NCI-H526 treated with DMSO at 0.1 percent for 48 hours (cell line): ENCODE measurements at places on chromosomes 3 and 15.

DNA sequence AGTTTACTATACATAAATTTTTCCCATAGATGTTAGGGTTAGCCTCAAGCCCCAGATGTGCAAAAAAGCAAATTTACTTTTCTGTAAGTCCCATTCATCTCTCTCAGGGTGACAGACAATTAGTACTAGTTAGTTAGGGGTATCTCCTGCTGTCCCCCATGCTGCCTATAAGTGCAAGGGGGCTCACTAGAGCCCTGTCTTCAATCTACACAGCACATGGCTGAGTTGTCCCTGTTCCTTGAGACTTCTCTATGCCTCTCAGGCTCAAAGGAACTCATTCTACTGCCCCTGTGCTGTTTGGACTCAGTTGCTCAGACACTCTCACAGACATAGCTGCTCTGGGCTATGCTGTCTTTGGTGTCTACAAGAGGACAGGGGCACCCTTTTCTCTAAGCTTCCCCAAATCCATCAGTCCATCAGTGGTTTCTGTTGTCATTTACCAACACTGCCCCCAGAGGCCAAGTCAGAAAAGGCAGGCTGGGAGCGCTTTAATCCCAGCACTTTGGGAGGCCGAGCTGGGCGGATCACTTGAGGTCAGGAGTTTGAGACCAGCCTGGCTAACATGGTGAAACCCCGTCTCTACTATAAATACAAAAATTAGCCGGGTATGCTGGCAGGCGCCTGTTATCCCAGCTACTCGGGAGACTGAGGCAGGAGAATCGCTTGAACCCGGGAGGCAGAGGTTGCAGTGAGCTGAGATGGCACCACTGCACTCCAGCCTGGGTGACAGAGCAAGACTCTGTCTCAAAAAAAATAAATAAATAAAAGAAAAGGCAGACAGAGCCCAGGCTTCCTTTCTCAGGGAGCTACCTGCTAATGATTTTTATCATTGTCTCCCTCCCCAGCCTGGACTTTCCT, 31.4 kb upstream of the PRTG start:
- no peak for DNase-seq

GRCh38 chr15:88185584-88185983, 71.0 kb downstream of the NTRK3 start:
- DNase-seq = no peak

DNA sequence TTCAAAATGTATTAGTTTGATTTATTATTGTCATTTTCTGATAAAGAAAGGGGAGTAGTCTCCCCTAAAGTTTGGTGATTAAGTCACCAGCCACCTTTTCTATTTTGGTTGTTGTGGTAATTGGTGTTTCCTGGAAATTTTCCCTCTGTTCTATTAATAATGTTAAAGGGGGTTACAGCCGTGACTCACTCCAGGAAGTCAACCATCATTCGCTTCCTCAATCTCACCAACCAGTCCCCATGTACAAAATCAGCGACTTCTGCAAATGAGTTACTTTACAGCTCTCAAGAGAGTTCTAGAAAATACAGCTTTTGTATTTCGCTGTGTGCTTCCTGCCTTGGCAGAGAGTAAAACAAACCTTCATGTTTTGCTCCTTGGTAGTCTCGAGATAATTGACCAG, 285.1 kb downstream of the LPP start:
- DNase-seq = no peak

DNA sequence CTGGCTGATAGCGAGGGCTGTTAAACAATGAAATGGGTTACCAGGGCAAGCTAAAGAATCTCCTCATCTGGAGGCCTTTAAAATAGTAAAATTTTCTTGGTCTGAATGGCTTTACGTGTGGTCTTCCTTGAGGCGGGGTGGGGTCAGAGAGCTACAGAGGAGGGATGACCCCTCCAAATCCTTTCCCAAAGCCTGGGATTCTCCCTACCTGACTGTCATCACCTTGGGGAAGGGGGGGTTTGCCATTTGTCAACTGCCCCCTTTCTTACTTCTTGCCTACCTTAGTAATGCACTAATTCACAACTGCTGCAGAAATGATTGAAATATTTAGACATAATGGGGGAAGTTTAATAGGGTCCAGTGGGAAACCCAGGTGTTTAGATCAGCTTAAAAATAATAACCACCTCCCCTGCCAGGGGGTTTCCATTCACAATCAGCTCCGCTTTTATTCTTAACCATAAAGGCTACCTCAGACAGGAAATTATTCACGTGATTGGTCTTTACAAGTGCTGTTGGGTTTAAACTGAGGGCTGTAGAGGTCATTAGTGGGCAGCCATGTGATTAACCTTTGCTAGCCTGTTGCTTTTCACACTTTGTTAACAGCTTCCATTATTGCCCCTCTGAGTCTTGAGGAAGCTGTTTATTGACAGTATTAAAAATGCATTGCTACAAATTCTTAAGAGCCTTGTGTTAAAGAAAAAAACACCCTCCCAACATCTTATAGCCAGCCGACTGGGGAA, 276.5 kb upstream of the ATP11B start:
- DNase-seq = no peak

DNA sequence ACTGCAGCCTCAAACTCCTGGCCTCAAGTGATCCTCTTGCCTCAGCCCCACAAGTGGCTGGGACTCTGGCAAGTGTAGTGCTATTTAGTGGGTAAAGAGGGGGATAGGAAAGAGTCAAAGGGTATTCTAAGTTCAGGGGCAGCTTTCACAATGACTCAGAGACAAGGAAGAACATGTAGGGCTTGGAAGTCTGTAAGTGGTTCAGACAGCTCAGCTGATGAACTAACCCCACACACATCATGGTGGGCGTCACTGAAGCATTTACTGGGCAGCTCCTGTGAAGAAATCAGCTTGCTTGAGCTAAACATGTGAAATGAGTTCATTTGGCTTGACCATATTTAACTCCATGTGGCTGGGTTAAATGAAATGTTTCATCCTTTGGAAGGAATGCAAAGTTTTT, 34.6 kb upstream of the THSD4 start:
- no peak for DNase-seq

GRCh38 chr3:127817406-127817841, 4.9 kb downstream of the MGLL start:
- no peak for DNase-seq

GRCh38 chr3:4492208-4493013, 737 bp upstream of the ITPR1 start:
- peak; percentile 63 for DNase-seq

GRCh38 chr15:50042775-50043174, 76.3 kb downstream of the ATP8B4 start:
- DNase-seq = no peak

DNA sequence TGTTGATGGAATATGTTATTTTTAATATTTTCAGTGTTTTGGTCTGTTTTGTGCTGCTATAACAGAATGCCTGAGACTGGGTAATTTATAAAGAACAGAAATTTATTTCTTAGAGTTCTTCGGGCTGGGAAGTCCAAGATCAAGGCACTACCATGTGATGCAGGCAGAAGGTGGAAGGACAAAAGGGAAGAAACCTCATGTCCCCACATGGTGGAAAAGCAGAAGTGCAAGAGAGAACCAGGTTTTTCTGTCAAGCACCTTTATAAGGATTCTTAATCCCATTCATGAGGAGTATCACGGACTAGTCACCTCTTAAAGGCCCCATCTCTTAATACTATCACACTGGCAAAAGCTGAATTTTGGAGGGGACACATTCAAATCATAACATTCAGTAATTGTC, 57.9 kb upstream of the EPHB3 start:
- no peak for DNase-seq

DNA sequence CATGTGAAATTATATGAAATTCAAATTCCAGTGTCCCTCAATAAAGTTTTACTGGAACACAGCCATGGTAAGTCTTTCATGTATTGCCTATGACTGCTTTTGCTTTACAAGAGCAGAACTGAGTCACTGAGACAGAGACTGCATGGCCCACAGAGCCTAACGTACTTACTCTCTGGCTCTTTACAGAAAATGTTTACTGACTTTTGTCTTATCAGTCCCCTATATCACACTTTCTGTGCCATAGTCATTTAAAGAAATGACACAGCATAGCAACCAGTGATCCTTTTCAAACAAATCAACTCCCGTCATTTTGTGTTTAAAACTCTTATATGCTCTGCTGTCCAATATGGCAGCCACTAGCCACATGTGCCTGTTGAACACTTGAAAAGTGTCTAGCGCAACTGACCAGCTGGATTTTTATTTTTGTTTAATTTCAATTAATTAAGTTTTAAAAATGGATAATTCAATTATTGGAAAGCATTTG, 129.7 kb upstream of the CDIN1 start:
- DNase-seq = no peak

GRCh38 chr3:136661282-136661681, 90.9 kb downstream of the STAG1 start:
- DNase-seq = no peak

DNA sequence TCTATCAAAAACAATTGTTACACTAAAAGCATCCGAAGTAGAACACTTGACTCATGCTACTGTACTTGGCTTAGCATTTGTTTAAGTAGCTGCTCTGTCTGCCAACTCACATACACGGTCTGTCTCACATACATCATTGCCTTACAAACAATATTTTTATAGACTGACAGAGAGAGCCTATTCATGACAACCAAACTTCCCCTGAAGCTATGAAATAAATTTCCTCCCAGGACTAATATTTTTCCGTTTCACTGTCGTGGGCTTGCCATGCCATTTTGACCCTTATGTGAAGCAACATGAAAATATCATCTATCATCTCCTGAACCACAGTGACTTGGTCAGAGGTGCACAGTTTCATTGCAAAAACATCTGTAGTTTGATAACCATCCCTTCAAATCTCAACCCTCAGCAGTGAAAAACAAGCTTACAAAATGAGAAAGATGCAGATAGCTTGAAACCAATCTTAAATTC, 66.5 kb upstream of the PYGO1 start:
- no peak for DNase-seq

DNA sequence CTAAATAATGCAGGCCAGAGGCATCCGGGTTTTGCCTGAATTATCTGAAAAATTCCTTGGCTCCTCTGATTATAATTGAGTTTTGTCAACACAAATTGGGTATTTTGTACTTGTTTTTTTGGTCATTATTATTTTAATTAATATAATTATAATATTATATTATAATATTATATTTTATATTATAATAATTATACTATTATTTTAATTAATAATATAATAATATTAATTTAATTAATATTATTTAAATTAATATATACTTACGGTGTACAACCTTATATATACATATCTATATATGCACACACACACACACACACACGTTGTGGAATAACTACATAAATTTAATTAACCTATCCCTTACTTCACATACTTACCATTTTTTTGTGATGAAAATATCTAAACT, 73.5 kb downstream of the RYR3 start:
- DNase-seq = no peak

DNA sequence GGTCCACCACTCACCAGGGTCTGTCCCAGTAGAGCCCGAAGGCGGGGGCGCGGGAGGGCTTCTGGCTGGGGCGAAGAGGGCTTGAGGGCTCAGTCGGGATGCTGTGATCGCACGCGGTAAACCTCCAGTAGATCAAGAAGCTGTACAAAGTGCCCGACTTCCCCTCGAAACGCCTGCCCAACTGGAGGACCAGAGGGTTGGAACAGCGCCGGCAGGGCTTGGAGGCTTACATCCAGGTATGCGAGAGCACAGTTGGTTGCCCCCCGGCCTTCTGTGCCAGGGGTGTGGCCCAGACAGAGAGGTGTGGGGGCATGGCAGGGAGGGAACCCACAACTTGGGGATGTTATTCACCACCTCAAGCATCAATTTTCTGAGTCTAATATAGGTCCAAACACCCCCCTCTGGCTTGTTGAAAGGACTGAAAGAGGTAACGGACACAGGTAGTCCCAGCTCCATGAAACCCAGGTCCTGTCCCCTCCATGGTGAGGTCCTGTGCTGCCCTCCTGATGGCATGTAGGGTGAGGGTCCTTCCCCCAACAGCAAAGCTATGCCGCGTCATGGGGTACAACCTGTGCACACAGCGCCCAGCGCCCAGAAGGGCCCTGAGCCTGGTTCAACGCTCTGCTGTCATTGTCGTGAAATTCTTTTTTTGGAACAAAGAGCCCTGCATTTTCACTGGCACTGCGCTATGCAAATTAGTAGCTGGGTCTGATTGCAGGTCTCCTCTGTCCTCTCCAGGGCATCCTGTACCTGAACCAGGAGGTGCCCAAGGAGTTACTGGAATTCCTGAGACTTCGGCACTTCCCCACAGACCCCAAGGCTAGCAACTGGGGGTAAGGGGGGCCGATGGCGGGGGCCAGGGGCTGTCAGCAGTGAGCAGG, 1.2 kb downstream of the SNX22 start:
- DNase-seq = peak; percentile 54

DNA sequence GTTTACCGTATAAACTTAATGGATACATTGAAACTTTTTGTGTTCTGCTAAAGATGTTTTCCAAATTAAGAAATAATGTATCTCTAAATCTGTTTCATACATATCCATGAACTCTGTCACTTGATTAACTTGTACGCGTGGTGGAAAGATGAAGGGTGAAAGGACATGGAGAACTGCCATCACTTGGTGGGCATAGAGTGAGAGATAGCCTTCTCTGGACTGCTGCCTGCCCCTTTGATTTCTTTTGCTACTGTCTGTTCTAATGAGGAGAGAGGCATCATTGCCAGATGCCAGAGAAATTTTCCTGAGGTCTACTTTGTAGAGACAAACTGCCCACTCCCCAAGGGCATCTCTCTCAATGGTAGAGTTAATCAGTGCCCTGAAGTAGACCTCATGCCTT, 120.5 kb downstream of the SLMAP start:
- no peak for DNase-seq

- DNase-seq = no peak
Observed at GRCh38 chr3:16807391-16807790, 77.4 kb upstream of the PLCL2 start.

DNA sequence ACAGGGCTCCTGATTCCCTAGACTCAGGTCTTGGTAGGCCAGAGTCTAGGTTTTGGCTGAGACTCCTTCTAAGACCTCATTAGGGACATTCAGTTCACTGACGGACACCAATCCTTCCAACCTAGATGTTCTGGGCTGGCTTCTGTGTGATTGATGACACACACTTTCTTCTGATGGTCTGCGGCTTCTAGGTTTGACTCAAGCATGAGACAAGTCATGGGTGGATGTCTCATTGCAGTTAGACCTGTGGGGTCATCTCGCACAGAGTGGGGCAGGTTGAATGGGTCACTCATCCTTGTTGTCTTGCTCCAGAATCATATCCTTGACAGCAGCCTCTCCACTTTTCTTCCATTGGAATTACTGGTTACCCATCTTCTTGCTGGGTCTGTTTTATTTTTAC, 35.8 kb downstream of the ARNT2 start:
- no peak for DNase-seq

DNA sequence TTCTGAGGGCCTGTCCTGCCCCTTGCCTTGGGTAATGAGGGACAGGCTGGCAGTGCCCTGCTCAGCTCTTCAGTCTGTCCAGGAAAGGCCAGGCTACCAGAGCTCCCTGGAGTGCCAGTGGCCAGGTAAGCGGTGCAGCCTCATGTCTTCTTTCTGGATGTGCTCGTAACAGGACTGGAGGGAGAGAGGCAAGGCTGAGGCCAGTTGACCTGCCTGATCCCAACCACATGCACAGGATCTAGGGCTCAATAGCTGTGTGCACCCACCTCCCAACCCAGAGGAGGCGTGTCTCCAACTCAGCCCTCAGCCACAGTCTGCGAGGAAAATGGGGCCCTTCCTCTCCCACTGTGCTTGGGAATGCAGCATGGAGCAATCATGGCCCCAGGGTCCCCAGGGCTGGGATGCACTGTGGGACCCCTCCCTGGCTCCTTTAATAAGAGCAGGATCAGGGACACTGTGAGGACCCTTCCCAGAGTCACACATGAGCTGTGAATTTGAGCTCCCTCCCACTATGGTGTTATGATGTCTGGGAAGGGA, 22.5 kb downstream of the ALS2CL start:
- DNase-seq = no peak
